Kidney epithelial cell (primary cell): ENCODE measurements at places on chromosomes 12 and 14.

- no peak for DNase-seq
These were observed 1.8 kb downstream of the ABCC9 start for GRCh38 chr12:21939435-21939834.

DNA sequence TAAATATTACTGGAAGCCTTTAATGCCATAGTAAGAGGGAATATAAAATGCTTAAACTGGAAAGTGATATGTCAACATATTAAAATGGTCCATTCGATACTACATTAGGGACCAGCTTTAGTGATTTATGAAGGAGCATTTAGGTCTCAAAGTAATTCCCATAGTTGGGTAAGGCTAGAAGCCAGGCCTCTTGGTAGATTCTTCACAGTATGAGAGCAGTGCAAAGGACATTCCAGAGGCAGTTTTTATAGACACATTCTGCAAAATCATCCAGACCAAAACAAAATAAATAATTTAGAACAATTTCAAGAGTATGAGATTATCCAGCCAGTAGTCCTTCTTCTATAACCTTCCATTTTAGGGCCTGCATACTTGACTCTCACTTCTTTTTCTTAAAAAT, 142.6 kb upstream of the PDZRN4 start:
- no peak for DNase-seq

- no peak for DNase-seq
These were observed 602.7 kb upstream of the FLRT2 start for GRCh38 chr14:84927096-84927827.

- no peak for DNase-seq
These were observed 365.5 kb upstream of the GARIN6 start for GRCh38 chr12:99282086-99282485.

DNA sequence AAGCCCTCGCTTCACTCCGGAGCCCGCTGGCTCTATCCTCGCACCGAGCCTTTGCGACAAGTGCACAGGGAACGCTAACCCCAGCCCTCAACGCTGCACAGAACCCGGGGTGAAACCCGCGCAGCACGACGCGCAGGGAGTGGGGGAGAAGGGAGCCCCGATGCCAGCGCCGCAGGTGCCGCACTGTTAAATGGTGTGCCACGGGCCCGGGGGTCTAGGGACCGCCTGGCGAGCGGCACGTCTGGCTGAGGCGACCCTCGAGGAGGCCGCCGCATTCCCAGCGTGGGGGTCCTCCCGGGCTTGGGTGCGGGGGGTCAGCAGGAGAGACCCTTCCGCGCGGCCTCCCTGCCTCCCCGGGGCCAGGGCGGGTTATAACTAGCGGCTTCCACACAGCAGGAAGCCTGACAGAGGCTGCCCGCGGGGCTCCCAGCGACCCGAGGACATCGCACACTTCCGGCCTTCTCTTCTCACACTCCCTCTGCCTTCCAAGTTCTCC, 23.8 kb upstream of the LRTM2 start:
- DNase-seq = no peak

DNA sequence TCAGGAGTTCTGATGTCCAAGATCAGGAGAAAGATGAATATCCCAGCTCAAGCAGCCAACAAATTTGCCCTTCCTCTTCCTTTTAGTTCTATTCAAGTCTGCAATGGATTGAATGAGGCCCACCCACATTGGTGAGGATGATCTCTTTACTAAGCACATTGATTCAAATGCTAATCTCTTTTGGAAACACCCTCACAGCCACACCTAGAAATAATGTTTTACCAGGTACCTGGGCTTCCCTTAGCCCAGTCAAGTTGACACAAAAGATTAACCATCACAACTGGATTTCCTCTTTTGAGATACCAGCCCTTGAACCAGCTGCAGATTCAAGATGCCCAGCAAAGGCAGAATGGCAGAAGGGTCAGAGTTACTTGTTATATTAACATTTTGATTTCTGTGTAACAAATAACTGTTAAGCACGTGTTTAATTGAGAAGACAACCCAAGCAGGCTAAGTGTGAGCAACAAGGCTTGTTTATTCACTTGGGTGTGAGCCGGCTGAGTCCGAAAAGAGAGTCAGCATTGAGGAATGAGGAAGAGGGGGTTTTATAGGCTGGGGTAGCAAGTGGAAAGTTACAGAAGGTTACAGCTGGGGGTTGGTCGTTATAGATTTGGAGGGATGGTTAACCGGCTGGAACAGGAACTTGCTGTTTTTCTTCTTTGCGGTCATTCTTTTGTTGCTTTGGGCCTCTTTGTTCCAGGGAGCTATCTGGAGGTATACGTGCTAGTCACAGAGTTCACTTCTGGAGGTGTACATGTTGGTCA, 180.3 kb downstream of the EMP1 start:
- DNase-seq = peak; percentile 71

GRCh38 chr14:42909659-42910058, 1303.0 kb downstream of the LRFN5 start:
- no peak for DNase-seq

- no peak for DNase-seq
These were observed 63.4 kb downstream of the APOBEC1 start for GRCh38 chr12:7602277-7602676.

DNA sequence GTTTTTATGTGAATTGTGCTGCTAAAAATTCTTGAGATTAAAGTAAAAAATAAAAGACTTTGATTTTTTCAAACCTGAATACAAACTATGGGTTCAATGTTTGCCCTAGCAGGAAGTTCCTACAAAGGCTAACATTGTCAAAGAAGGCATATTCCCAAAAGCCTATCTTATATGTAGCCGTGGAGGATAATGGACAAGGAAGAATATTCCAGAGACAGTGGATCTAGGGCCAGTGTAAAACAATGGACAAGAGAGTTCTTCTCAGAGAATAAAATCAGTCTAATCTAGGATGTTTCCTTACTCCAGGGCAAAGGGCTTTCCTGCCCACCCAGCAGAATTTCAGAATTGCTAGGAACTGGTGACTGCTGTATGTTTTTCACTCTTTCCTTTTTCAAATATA, 359.2 kb upstream of the ATP2B1 start:
- no peak for DNase-seq

- DNase-seq = no peak
These were observed 22.9 kb upstream of the CCND2 start for GRCh38 chr12:4250691-4251090.

- no peak for DNase-seq
These were observed 8.6 kb upstream of the DENR start for GRCh38 chr12:122743895-122744525.

DNA sequence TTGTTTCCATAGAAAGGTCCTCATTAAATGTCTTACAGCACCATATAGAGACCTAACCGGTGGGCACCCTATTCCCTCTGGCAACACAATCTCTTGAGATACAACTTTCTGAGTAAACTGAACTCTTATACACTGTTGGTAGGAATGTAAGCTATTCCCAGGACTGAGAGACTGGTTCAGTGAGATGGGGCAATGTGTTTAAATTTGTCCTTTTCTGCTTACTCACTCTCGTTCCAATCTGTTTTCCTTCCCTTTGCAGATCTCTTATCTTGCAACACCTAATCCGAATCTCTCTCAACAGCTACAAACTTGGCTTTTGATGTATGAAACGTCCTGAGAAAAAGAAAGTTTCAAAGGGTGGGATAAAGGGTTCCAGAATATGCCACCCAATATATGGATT, 26.1 kb upstream of the ETV6 start:
- DNase-seq = no peak

- DNase-seq = no peak
These were observed 18.2 kb upstream of the ITGA5 start for GRCh38 chr12:54437243-54437642.

- DNase-seq = no peak
These were observed 86.5 kb downstream of the PAPOLA start for GRCh38 chr14:96588410-96589257.

GRCh38 chr12:65754744-65755595, 69.3 kb upstream of the HMGA2 start:
- no peak for DNase-seq

GRCh38 chr12:28844718-28845117, 304.4 kb upstream of the FAR2 start:
- no peak for DNase-seq

GRCh38 chr12:124617615-124618014, 50.2 kb upstream of the NCOR2 start:
- no peak for DNase-seq

DNA sequence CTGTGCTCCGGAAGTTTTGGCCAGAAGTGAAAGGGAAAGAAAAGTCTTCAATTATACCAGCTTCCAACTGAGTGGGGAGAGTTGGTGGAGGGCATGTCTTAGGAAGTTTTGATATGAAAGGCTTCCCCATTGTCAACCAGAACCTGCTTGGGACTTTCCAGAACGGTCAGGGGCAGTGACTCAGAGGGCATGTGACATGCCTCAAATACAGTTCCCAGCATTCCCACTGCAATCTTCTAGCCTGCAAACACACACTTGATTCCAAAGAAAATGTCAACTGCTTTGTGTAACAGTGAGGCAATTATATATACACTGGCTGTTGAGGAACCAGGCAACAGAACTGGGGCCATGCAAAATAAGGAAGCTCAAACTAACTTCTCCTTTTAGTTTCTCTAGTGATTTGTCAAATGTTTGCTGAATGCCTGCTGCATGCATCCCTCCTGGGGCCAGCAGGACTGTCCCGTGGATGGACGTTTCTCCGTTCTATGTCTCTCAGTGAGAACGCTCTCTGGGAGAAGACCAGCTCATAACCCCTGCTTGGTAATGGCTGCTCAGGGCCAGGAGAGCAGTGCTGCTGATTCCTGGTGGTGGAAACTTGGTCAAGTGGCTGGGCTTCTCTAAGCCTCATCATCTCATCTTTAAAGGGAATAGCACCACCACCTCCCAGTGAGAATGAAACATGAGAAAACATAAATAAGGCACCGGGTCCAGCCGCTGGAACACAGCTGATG, 18.3 kb downstream of the SLC25A47 start:
- peak; percentile 82 for DNase-seq

- DNase-seq = no peak
These were observed 16.5 kb downstream of the FAM186B start for GRCh38 chr12:49588721-49589516.

DNA sequence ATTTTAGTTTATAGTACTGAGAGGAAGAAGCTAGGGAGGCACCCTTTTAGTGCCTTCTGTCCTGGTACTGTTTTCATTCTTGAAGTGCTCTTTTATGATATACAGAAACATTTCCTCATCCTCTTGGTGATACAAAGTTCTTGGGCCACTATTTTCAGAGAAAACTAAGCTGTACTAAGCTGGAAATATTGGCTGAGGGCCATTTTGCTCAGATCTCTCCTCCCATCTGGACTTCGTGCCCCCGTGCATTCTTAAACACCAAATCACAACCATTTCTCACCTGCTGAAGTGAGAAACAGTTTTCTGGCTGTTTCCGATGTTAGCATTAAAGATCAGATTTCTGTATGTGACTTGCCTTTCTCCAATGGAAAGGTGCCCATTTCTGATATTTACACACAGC, 158.9 kb downstream of the FBXL14 start:
- DNase-seq = no peak

GRCh38 chr14:24417832-24418491, 11.5 kb downstream of the CBLN3 start:
- no peak for DNase-seq

GRCh38 chr12:132740313-132740646, 21.4 kb downstream of the ANKLE2 start:
- no peak for DNase-seq

DNA sequence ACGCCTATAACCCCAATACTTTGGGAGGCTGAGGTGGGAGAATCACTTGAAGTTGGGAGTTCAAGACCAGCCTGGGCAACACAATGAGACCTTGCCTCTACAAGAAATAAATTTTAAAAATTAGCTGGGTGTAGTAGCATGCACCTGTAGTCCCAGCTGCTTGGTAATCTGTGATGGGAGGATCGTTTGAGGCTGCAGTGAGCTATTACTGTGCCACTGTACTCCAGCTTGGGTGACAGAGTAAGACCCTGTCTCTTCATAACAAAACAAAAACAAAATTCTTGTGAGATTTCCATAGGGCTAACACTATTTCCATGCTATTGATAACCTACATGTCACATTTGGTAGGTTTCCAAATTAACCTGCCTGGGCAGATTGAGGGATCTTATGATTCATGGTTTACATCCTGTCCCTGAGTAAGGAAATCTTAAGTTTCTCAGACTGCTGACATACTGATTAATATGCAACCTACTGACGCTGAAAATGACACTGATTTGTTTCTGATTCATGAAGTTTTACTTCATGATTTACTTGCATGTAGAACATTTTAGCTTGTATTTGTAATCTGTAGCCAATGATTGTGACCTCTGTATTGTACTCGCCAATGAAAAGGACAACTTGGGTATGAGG, 15.9 kb downstream of the ATP6V1D start:
- no peak for DNase-seq

DNA sequence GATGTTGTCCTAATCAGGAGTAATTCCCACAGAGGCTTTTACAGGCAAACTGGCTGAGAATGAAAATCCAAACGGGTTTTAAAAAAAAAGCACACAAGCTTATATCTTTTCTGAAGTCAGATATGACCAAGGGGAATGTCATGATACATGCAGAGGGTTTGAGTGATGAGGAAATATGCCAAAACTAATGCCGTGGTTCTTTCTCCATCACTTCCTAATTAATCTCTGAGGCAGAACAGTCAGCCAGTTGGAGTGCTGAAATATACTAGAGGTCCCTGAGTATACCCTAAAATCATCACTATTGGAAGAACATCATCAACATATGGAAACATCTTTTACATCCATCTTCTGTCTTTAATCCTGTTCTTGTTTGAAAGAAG, 160.8 kb upstream of the FAR2 start:
- no peak for DNase-seq

GRCh38 chr14:75604979-75605851, 26.8 kb downstream of the FLVCR2 start:
- DNase-seq = peak; percentile 18

DNA sequence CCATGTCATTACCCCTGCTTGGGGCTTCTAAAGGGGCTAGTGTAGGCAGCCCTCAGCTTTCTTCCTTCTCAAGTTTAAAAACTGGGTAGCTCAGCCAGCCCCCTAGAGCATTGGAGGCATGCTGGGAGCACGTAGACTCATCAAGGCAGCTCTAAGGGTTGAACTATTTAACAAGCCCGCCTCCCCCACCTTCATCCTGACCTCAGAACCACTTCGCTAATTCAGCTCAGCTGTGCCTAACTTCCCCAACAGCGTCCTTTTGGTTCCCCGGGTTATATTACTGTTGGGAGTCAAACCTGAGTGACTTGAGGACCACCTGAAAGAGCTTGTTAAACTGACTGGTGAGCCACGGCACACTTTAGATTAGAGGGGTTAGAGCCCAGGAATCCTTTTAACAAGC, 30.1 kb downstream of the MAX start:
- no peak for DNase-seq

- DNase-seq = no peak
These were observed 117.5 kb downstream of the DAAM1 start for GRCh38 chr14:59305836-59306555.

GRCh38 chr12:95204141-95204866, 13.0 kb downstream of the FGD6 start:
- DNase-seq = peak; percentile 96

DNA sequence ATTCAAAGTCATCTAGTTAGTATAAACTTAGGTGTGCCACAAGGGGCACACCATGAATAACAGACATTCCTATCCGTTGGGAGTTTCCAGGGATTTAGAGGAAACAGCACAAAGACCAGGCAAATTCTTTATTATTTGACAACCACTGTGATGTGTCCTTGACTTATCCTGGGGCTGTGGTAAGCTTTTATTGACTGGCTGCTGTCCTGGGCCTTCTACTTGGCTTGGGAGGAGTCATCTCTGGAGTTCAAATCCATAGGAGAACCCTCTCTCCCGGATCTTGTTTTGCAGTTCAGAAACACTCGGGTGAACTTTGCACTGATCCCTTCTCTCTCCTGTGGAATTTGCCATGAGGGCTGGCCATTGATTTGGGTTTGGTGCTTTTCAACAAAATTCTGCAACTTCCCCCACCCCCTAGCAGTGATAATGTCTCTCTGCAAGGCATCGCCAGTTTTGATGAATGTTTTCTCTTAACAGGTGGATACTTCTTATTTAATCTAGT, 136.3 kb downstream of the ADCK1 start:
- no peak for DNase-seq
